Ovary (tissue), 10 donors: ENCODE measurements at places on chromosomes 5 and 9. TPM values are rescaled to one million over a fixed set of nuclear protein-coding genes. Genes with fewer than 3 reads are reported as not detected.
A peak's percentile ranks its signal among the peaks of the same experiment; 100 is the strongest.

MAP1B gene
- 61.6 TPM for total RNA-seq

- DNase-seq = peak; percentile 56
- no peaks in the 10 kb centered on the region for H3K36me3 ChIP-seq
- no peak overlapping the region for H3K27ac ChIP-seq
- peaks cover 15% of the 10 kb centered on the region for H3K4me1 ChIP-seq
These were observed 4.4 kb downstream of the NSMF start for GRCh38 chr9:137454597-137455358.

GRCh38 chr9:27528886-27529315 lies 713 bp downstream of the MOB3B start:
- H3K27ac ChIP-seq = peak overlapping the region; percentile 91
- H3K27me3 ChIP-seq = no peaks in the 10 kb centered on the region
- H3K4me1 ChIP-seq = peaks cover 11% of the 10 kb centered on the region
- DNase-seq = peak; percentile 82

- no peak for DNase-seq
- no peaks in the 10 kb centered on the region for H3K4me1 ChIP-seq
- H3K27me3 ChIP-seq = no peaks in the 10 kb centered on the region
- no peak overlapping the region for H3K27ac ChIP-seq
- H3K4me3 ChIP-seq = no peak overlapping the region
- no peaks in the 10 kb centered on the region for H3K36me3 ChIP-seq
These were observed 112.9 kb downstream of the SH3TC2 start for GRCh38 chr5:148949841-148950470.

- no peaks in the 10 kb centered on the region for H3K36me3 ChIP-seq
- H3K4me1 ChIP-seq = no peaks in the 10 kb centered on the region
- no peak overlapping the region for H3K4me3 ChIP-seq
- H3K27me3 ChIP-seq = no peaks in the 10 kb centered on the region
- H3K27ac ChIP-seq = no peak overlapping the region
These were observed 80.9 kb upstream of the IL33 start for GRCh38 chr9:6134661-6135180.

IGFBPL1 gene
- not detected for total RNA-seq

GRCh38 chr9:89564346-89564878 lies 40.4 kb upstream of the GADD45G start:
- no peaks in the 10 kb centered on the region for H3K27me3 ChIP-seq
- no peaks in the 10 kb centered on the region for H3K36me3 ChIP-seq
- H3K27ac ChIP-seq = no peak overlapping the region
- no peaks in the 10 kb centered on the region for H3K4me1 ChIP-seq

DNA sequence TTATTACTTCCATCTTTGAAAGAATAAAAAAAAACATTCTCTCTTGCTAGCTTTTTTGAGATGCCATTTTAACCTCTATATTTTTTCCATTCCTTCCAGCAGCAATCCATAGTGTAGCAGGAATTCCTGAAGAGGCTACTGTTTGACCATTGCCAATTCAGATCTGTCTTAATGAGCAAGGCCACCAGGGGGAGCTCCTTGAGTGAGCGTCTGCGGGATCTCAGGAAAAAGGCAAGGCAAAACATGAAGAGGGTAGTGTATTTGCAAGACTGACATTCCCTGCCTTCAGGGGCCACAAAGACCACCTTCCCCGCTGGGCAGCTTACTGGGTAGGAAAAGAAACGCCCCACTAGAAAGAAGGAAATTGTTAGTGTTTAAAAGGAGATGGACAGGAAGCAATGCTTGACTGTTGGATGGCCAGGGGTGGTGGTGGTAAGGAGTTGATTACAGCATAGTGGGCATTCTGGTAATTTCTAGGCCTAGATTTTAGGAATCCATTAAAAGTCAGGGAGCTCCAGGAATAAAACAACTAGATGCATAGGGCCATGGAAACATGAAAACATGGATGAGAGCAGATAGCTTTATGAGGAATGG lies 206.6 kb upstream of the HAPLN1 start:
- no peak overlapping the region for H3K27ac ChIP-seq
- no peaks in the 10 kb centered on the region for H3K27me3 ChIP-seq
- DNase-seq = no peak

ABO gene
- 22.0 TPM for total RNA-seq

FAM221B gene
- not detected for total RNA-seq

DNA sequence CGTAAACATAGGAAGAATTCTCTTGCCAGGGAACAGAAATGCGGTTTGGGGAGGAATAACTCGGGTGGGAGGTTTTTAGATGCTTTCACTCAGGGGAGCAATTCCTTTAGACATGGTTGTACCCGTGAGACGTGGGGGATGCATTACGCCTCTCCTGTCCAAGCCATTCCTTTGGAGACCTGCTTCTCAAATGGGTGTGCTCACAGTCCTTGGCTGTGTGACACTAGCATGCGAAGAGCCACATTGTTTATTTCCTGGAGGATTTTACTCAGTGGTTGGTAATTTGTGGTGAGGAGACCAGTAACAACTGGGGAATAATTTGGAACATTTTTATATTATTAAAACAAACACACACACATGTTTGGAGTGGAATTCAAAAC lies 18.5 kb downstream of the COL15A1 start:
- no peak overlapping the region for H3K4me3 ChIP-seq
- H3K36me3 ChIP-seq = no peaks in the 10 kb centered on the region
- H3K27me3 ChIP-seq = no peaks in the 10 kb centered on the region

DNA sequence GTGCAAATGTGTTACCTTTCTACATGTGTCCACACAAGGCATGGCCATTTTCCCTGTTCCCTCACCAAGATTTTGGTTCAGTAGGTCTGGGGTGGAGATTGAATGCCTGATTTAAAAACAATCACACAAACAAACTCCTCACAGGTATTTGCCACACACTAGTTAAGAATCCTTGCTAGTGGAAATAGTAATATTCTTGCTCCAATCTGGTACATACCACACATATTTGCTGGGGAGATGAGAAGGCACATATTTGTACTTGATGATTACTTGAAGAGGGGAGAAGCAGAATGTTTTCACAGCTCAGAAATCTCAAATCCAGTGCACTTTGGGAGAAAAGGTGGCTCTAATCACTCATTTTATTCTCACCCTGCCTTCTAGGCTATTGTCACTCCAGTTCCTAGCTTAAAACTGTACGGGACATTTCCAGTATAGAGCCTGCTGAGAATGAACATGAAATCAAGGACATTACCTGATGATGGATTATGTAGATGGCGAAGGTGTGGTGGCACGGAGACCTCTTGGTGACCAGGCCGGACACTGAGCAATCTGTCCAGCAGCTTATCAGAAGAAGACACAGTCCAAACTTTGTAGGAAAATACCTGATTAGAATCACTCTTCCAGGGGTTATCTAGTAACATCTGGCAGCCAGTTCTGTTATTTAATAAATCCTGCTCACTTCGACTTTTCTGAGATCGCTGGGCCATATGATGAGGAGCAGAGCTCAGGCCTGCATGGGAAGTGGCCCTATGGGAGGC lies 116.1 kb upstream of the IL6ST start:
- peaks cover 5% of the 10 kb centered on the region for H3K4me1 ChIP-seq
- DNase-seq = no peak
- H3K4me3 ChIP-seq = no peak overlapping the region
- H3K27ac ChIP-seq = no peak overlapping the region

SLCO6A1 gene
- total RNA-seq = not detected

STPG3 gene
- total RNA-seq = not detected

SPINK13 gene
- not detected for total RNA-seq

PCDHGA5 gene
- 6.4 TPM for total RNA-seq

DNA sequence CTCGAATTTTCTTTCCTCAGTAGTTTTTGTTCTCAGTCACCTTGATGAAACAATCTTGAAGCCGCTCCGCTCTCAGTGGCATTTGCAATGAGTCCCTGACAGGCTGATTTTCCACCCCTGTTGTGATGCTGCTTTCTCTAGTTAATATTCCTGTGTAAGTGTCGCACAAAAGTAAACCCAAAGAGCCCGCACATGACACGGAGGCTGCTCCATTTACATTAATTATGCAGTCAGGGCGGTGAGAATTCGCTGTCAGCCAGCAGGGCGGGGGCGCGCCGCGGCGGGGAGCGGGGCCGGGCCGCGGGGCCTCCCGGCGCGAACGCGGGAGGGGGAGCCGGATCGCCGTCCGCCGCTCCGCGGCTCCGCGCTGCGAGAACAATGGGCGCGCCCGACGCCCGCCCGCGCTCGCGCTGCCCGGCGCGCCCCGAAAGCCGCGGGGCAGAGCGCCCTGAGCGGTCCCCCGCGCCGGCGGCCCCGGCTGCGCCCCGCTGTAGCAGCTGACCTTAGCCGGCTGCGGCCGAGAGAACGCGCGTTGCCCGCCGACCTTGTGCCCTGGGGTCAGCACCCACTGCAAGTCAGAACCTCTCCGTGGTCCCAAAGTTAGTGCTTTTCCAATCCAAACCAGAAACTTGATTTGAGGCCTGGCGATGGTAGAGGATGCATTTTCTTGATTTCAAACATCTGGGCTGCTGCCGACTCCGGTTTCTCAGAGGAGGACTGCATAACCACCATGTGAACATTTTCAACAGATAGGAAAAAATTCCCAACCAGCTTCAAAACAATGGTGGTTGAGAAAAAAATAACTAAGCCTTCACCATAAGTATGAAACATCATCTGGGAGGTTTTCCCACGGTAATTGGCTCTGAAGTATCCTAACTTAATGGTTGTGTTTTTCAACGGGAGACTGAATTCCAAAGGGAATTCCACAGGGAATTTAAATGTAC lies 142.6 kb downstream of the PBX3 start:
- no peaks in the 10 kb centered on the region for H3K27me3 ChIP-seq
- peak overlapping the region; percentile 83 for H3K27ac ChIP-seq
- DNase-seq = peak; percentile 63
- H3K36me3 ChIP-seq = no peaks in the 10 kb centered on the region

- no peak overlapping the region for H3K4me3 ChIP-seq
- H3K4me1 ChIP-seq = no peaks in the 10 kb centered on the region
- no peaks in the 10 kb centered on the region for H3K36me3 ChIP-seq
- no peak overlapping the region for H3K27ac ChIP-seq
- DNase-seq = peak; percentile 4
These were observed 7.3 kb downstream of the CLPTM1L start for GRCh38 chr5:1337489-1338195.

DNA sequence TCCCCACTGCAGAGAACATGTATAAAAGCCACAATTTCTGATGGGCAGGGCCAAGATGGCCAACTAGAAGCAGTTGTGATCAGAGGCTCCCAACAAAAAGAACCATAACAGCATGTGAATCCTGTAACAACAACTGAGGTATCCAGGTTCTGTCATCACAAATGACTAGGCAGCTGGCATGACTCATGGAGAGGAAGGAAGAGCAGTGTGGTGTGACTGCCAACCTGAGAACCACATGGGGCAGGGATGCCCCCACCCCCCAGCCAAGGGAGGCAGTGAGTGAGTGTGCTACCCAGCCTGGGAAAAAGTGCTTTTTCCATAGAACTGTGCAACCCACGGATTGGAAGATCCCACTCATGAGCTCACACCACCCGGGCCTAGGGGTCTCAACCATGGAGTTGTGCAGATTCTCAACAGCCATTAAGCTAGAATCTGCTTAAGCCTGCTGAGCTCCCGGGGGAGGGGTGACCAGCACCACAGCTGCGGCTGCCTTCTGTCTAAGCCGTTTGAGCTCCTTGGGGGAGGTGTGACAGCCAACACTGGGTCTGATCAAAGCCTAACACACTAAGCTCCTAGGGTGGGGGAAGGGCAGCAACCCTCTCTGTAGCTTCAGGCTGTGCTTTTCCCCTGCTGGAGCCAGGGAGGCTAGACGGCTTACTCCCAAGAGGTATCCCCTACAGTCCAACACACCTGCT lies 80.1 kb upstream of the DMAC1 start:
- DNase-seq = no peak
- no peaks in the 10 kb centered on the region for H3K4me1 ChIP-seq
- no peaks in the 10 kb centered on the region for H3K36me3 ChIP-seq

DNA sequence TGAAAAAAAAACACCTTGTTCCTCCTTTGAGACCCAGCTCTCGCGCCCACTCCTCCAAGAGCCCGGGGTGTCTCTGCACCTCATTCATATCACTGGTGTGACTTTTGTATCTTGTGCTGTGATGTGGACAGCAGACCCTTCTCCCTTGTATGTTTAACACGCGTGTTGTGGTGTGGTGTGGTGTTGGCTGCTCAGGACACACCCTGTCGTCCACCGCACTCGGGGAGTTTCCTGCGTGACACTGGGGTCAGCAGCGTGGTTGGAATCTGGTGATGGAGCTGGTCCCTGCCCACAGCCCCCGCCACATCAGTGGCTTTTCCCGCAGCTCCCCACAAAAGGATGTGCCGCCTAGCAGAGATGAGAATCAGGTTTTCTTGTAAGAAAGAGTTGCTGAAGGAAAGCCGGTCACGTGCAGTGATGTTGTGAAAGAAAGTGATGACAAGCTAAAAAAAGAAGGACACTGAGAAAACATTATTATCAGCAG lies 61.5 kb downstream of the TENT4A start:
- H3K27me3 ChIP-seq = no peaks in the 10 kb centered on the region
- no peak overlapping the region for H3K27ac ChIP-seq

DNA sequence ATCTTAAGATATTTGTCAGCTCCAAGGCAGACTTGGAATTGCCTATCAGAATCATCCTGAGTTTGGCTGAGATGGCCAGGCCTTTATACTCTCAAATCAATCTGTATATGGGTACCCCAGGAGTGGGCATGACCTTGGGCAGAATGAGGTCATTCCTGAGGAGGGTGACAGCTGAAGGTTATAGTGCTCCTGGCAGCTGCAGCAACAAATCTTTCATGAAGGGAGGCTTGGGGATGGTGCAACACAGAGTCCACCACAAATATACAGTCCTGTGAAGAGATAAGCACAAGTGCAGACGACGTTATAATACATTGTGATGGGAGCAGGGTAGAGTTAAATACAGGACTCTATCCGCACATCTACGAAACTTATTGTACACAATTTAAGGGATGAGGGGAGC lies 21.1 kb upstream of the TRIO start:
- DNase-seq = no peak
- H3K36me3 ChIP-seq = no peaks in the 10 kb centered on the region
- H3K27me3 ChIP-seq = no peaks in the 10 kb centered on the region
- no peaks in the 10 kb centered on the region for H3K4me1 ChIP-seq

BHMT2 gene
- 13.6 TPM for total RNA-seq

DNA sequence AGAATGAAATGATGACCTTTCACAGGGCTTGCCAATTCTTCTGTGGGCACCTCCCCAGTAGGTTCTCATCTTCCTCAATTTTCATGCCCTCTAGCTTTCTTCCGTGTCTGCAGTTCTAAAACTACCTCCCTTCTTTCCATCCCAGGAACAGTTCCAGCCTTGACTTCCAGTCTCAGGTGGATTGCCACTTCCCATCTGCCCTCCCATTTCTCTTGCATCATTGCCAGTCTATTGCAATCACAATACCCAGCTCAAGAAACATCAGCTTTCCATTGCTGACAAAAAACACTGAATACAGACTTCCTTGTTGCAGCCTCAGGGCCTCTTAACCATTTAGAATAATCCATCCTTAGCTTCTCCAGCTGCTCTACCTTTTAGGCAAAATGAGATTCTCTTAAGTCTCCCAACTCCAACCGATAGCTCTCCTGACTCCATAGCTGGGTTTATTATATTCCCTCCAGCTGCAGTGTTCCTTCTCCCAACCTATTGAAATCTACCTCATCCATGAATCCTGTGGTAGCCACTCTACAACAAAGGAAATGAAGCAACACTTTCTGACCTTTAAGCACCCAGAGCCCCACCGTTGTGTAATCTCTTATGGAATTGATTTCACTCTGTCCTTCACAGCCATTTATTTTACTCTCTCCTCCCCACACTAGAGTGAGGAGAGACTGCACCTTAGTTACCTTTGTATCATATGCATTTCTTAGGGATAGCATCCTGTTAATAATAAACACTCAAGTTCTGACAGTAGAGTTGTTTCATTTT lies 75.6 kb upstream of the PCA3 start:
- H3K27ac ChIP-seq = no peak overlapping the region
- no peak for DNase-seq
- H3K4me1 ChIP-seq = no peaks in the 10 kb centered on the region
- no peak overlapping the region for H3K4me3 ChIP-seq
- no peaks in the 10 kb centered on the region for H3K27me3 ChIP-seq
